HuH-7 (cell line): ENCODE measurements at places on chromosomes 2 and 18.

DNA sequence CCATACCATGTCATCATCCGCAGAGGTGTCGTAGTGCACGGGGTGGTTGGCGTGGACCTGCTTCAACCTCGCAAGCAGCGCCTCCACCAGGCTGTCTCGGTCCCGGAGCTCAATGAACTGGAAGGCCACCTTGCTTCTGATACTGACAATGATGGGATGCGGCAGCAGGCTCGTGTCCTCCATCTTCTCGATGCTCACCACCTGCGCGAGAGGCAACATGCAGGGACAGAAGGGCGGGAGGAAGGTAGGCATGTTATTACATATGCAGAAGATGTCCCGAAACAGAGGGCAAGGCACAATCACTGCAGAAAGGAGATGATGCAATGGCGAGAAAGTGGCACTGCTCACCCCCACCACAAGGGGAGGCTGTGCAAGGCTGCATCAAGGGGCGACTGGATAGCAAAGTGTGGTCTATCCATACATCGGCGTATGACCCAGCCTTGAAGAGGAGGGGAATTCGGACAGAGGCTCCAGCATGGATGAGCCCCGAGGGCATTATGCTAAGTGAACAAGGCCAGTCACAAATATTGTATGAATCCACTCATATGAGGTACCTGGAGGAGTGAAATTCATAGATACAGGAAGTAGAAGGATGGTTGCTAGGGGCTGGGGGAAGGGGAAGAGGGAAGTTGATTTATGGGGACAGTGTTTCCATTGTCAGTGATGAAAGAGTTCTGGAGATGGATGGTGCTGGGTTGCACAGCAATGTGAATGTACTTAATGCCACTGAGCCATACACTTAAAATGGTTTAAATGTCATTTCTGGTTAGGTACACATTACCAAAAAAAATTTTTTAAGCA, 36.6 kb downstream of the RPL31 start:
- DNase-seq = peak; percentile 58

DNA sequence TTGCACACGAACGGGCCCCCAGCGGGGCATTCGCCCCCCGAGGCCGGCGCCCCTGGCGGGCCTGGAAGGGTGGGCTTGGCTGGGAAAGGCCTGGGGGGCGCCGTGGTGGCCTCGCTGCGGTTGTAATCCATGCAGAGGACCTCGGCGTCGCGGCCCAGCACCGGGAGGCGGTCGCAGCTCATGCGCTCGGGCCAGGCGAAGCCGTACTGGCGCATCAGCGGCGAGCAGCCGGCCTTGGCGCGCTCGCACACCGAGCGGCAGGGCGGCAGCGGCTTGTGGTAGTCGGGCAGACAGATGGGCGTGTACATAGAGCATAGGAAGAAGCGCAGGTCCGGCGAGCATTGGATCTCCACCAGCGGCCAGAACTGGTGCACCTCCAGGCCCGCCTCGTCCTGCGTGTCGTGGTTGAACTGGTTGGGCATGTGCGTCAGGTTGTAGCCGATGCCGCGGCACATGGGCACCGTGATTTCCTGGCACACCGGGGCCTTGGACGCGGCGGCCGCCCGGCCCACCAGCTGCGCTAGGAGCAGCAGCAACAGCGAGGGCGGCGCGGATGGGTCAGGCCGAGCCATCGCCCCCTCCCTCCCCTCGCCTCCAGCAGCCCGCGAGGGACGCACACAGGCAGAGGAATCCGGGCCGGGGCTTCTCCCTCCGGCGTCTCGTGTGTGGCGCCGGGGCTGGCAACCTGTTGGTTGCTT, 1.4 kb downstream of the FZD5 start:
- DNase-seq = no peak

DNA sequence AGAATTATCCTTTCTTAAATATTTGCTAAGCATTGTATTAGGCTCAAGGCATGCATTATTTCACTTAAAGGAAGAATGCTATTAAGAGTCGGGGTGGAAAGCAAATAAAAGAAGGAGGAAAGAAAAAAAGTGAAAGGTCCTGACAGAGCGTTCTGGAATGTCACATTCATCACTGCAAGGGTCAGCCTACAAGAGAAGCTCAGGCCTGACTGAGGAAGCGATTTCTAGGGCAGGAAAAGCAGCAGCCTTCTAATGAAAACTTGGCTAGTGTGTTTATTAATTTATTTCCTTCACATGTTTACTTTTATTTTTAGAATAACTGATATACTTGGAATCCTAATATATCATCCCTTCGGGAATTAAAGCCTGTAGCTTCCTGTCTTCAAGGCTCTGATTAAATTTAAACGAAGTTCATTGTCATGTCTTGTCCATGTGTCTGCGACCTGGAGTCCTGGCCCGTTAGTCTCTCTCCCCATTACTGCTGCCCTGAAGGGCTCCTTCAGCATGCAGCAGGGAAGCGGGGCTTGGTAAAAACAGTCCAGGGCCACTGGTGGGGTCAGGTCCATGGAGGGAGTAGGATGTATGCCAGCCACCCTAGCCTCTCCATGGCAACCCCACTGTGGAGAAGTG, 119.2 kb upstream of the CCDC68 start:
- no peak for DNase-seq

DNA sequence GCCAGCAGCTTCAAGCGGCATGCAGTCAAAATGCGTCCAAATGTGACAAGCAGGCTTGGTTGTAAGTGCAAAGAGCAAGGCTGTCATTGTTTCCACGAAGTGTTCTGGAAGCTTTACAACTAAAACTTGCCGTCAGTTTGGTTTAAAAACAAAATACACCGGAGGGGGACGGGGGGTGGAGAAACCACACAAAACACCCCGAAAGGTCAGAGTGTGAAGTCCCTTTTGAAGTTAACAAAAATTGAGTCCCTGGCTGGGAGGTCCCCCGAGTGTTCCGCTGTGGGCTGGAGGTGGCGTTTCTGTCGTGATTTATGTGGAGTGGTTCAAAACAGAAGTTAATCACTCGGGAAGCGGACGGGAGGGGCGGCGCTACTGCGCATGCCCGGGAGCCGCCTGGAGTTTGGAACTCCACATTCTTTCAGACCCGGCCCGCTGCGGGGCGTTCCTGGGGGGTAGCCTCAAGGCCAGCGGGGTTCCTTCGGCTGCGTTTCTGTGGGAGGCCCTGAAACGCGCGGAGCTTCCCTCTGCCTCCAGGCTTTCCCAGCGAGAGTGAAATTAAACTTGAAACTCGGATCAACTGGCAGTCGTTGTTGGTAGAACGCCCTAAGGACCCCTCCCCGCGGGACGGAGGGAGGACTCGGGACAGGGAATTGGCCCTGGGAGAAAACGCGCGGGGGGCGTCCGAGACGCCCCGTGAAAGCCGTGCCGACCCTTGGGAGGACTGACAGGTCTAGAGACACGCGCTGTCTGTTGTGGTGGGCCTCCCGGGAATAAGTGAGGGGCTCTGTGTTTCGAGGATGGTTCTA, 1.4 kb downstream of the TGIF1 start:
- DNase-seq = peak; percentile 88

GRCh38 chr2:8669157-8669817, 12.6 kb upstream of the ID2 start:
- DNase-seq = no peak

DNA sequence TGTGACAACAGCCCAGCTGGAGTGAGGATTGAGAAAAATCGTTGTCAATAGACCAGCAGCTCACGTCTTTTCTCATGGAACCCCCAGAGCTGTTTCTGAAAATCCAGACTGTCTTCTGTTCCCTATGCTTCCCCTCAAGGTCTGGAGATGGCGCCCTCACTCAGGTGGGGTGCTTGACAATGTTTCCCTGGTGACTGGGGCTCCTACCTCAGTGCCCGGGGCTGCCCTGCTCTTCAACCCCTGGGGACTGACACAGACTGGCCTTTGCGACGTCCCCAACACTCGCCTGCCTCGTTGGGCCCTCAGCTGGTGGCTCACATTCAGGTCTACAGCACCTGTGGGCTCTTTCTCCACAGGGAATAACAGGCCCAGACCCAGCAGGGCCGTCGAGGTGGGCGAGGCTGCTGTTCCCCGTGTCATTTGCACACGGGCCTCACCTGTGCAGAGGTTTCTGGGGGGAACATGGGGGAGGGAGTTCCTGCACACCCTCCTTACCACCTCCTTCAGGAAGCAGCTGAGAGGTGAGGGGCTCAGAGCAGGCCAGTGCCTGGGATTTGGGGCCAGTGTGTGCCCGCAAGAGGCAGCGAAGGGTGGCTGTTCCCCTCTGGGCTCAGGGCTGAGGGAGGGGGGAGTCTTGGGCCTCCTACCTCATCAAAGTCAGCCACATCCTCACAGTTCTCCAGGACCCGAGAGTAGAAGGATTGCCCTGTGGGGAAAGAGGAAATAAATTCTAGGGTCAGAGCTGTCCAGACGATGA, 59.3 kb upstream of the OTOF start:
- DNase-seq = no peak

DNA sequence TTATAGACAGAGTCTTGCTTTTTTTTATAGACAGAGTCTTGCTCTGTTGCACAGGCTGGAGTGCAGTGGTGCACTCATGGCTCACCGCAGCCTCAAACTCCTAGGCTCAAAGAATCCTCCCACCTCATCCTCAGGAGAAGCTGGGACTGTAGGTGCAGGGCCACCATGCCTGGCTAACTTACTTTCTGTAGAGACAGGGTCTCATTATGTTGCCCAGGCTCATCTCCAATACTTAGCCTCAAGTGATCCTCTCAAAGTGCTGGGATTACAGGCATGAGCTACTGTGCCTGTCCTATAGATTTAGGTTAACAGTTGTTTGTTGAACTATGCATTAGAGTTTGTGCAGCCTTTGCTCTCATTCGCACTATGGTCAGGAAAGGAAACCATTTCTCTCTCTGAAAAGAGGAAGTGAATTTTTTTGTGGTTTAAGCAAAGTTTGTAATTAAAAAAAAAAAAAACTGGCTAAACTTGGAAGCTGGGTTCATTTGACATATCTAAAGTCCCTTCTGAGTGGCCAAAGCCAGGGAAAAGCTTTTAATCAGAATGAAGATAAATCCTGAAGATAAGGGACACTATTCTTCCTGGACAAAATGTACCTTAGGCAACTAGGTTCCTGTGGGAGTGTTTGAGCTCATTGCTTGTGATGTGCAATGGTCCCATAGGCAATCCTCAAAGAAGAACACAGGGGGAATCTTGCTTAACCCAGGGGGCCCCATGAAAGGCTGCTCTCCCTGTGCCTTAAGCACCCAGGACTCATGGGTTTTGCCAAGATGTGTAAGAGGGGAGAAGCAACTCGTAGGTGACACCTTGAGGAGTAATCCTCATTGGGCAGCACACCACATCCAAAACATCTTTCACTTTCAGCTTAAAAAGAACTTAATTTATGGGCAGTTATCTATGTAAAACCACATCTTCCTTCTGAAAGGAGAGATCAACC, 201.7 kb downstream of the MREG start:
- DNase-seq = no peak

GRCh38 chr2:205665791-205666190, 16.5 kb upstream of the NRP2 start:
- DNase-seq = no peak

- no peak for DNase-seq
Observed at GRCh38 chr2:209648714-209649113, 122.9 kb upstream of the UNC80 start.

GRCh38 chr18:23188068-23188760, 52.9 kb downstream of the CABLES1 start:
- no peak for DNase-seq

DNA sequence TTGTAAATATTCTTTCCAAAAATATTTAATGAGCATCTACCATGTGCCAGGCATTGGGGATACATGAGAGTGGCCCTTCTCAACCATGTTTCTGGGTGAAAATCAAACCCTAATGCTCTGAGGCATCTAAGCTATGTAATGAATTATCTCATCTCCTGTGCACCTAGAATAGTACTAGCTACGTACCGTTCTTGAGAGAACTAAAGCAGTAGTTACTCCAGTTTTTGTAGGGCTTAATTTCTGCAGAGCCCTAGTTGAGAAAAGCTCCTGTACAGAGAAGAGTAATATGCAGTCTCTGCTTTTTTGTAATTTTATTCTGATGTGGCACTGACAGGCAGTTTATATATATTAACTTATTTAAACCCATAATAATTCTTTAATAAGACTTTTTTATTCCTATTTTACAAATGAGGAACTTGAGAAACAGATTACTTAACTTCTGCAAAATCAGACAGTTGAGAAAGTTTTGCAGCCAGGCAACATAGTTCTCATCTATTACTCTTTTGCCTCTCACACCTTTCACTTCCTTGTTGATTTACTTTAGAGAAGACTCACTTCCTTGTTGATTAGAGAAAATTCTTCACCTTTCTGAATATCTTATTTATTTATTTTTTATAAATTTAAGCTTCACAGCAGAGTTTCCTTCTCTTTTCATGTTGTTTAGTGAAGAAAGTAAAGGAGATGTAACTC, 3.1 kb downstream of the SPOPL start:
- no peak for DNase-seq

DNA sequence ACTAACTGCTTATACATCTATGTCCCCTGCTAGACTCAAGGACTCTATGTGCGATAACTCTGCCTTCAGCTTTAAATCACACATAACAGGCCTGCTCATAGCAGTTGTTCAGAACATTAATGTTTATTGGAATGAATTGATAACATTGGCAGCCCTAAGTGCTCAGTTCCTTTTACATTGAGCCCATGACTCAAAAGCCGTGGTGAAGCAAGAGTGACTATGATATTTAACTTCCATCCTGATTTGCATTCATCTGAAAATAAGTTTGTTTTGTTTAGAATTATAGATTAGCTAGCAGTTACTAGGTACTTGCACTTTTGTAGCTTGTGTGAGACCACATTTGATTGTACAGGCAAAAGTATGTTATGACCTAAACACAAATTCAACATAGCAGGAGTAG, 14.3 kb downstream of the SERPINB10 start:
- DNase-seq = no peak

DNA sequence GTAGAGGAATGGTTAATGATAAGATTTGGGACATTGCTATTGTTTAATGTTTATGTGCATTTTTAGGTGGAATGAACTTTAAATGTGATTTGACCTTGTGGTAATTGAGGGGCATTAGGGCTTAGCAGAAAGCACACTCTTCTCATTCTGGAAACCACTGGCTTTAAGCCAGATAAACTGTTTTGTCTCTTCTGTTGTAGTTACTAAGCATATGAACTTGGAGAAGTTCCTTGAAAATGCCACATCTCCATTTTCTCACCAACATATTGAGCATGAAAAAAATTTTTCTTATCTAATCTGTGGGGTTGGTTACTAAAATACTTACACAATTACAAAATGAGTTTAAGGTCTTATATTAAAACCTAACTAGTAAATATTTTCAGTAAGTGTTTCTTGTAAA, 70.8 kb upstream of the FSHR start:
- no peak for DNase-seq

- DNase-seq = no peak
Observed at GRCh38 chr18:23495723-23496440, 7.4 kb upstream of the RMC1 start.

- DNase-seq = no peak
Observed at GRCh38 chr2:71422786-71423185, 30.6 kb upstream of the DYSF start.

GRCh38 chr18:58576638-58577251, 52.1 kb downstream of the ALPK2 start:
- no peak for DNase-seq

- no peak for DNase-seq
Observed at GRCh38 chr18:35822413-35822812, 150.1 kb upstream of the RMP24 start.

GRCh38 chr2:42089340-42089925, 41.6 kb downstream of the PKDCC start:
- peak; percentile 69 for DNase-seq
